OCI-M1 (cell line): ENCODE measurements at places on chromosomes 6 and 20.

DNA sequence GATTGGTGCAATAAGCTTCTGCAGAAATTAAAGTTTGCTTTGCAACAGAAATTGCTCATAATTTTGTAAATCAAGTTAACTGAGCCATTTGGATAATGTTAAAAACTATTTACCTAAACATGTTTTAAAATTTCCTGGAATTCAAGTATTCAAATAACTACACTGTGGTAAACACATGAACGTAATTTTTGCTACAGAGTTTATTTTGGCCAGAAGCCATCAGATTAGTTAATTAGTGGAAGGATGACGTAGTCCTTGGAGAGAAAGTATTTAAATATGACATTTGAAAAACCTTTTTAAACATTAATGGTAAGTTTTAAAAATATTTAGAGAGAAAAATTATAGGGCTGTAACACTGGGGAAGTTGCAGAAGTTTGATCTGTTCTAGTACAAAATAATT, 121.2 kb upstream of the UST start:
- no peak for DNase-seq

DNA sequence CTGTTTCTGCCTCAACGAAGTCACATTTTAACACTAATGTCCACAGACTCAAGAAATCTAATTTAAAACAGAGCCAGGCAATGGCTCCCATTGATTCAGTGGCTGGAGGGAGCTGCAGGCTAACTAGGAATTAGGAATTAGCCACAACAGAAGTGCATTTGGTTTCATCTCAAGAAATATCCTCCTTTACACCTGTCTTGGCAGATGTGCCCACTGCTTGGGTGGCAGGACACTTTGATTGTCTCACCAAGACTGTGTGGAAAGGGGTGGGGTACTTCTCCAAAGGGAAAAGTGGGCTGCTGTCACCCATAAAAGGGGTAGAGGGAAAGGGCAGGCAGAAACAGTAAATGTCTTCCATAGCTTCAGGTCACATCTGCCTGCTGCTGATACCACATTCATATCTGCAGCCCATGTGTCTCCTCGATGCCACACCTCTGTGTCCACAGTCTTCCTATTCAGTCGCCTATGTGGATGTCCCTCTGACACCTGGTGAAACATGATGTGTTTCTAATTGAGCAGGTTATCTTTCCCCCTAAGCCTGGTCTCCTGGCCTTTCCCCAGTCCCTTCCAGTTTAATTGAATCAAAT, 10.9 kb upstream of the OSER1 start:
- no peak for DNase-seq

- DNase-seq = no peak
These were observed 71.9 kb upstream of the ZNFX1 start for GRCh38 chr20:49349694-49350252.

GRCh38 chr6:6960571-6961251, 147.1 kb upstream of the RREB1 start:
- no peak for DNase-seq

GRCh38 chr6:75723382-75723781, 25.7 kb upstream of the MYO6 start:
- no peak for DNase-seq

DNA sequence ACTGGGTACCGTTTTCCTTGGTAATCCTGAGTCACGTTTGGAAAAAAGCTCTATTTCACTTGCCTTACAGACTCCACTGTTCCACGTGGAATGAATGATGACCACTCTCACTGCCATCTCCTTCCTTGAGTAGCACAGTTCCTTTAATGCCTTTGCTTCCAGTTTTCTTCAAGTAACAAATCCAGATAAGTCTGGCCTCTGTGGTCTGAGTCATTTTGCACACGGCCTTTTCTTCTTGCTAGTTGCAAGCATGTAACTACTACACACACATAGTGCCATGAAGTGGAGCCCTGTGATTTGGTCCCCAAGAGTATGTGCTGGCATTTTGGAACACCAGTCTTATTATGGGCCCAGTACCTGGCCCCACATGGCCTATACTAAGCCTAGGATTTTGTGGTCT, 182.8 kb downstream of the SASH1 start:
- DNase-seq = peak; percentile 58

- DNase-seq = no peak
These were observed 74.3 kb upstream of the SYNDIG1 start for GRCh38 chr20:24395151-24395550.

DNA sequence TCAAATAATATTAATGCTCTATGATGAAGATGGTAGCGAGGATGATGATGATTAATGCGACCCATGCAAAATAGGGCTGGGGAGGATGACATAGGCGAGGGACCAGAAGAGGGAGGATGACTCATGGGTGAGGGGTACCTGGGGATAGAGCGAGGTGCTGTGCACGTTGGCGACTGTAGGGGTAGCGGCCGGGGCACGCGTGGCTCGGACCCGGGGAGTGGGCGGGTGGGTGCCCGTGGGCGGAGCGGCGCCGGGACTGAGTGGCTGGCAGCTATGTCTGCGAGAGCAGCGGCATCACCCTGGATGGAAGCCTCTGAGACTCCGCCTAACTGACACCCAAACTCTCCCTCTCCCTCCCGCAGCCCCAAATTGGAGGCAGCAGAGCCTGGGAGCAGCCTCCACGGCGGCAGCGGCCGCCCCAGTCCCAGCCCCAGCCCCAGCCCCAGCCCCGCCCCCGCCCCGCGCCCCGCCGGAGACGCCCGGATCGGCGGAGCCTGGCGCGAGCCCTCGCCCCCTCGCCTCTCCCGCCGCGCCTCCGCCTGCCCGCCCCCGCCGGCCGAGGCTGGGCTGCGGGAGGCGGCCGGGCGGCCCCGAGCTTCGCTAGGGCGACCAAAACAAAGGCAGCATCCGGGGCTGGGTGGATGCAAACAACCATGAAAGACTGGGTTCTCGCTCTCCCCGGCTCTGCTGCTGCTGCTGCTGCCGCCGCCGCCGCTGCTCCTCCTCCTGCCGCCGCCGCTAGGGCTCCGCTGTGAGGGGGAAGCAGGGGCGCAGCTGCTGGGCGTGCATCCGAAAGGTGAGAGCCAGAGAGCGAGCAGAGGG, at the start of gene RIMS1:
Gene RIMS1, plus strand, starts transcription at position 367 of the 822 bp plus-strand sequence. CDS start 474 bp downstream, outside the sequence.
- no peak for DNase-seq
